ENCODE measurements at places on chromosomes 12 and 14. TPM values are rescaled to one million over a fixed set of nuclear protein-coding genes. Genes with fewer than 3 reads are reported as not detected.

- H3K27me3 ChIP-seq = no peaks in the 10 kb centered on the region
- no peak for DNase-seq
- no peak overlapping the region for H3K4me3 ChIP-seq
Observed at GRCh38 chr14:95211721-95212504, 54.6 kb upstream of the DICER1 start.

DNA sequence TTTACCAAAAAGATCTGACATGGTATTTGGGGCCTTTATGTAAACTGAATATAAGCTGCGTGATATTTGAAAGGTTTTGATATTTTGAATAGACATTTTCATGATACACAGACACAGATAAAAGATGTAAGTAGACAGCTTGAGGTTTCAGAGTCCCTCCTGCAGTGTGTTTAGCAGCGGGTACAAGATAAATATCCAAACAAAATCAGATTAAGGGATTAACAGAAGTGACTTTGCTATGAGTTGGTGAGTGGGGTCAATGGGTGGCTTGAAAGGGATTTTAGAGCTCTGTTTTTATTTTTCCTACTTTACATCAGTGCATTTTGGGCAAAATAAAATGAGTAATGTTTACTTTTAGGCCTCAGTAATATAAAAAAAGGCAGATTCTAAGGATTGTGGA lies 84.1 kb downstream of the IGF1 start:
- no peak for DNase-seq
- H3K27ac ChIP-seq = no peak overlapping the region
- H3K36me3 ChIP-seq = no peaks in the 10 kb centered on the region
- H3K4me1 ChIP-seq = no peaks in the 10 kb centered on the region
- H3K27me3 ChIP-seq = peaks cover 14% of the 10 kb centered on the region

The CLEC7A gene
- total RNA-seq = 0.26 TPM

The KLRC3 gene
- 9.9 TPM for total RNA-seq

The TAC3 gene
- total RNA-seq = not detected

Measured in activated CD8-positive, alpha-beta memory T cell treated with anti-CD3 and anti-CD28 coated beads, Interleukin-2, amount 10 ng/mL, durations not matched to agents 7 days and 5 days (primary cell).